Esophagus muscularis mucosa (tissue), 4 donors: ENCODE measurements at places on chromosomes 6 and 20.
A peak's percentile ranks its signal among the peaks of the same experiment; 100 is the strongest.

- DNase-seq = no peak
These were observed 12.4 kb downstream of the CD40 start for GRCh38 chr20:46130534-46130933.

DNA sequence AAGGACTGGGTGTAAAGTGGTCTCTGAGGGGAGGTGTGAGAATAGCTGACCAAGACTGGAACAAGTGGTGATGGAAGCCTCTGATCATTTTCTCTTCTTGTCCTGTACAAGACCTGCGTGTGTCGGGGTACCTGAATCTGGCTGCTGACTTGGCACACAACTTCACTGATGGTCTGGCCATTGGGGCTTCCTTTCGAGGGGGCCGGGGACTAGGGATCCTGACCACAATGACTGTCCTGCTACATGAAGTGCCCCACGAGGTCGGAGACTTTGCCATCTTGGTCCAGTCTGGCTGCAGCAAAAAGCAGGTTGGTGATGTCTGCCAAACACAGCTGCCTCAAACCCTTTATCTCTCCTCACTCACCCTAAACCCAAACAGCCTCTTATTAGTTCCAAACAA, 1.7 kb upstream of the HSD17B8 start:
- DNase-seq = no peak

- DNase-seq = no peak
These were observed 635.6 kb downstream of the EPM2A start for GRCh38 chr6:145099713-145100112.

GRCh38 chr6:157151989-157152388, 171.3 kb downstream of the TMEM242 start:
- DNase-seq = no peak

DNA sequence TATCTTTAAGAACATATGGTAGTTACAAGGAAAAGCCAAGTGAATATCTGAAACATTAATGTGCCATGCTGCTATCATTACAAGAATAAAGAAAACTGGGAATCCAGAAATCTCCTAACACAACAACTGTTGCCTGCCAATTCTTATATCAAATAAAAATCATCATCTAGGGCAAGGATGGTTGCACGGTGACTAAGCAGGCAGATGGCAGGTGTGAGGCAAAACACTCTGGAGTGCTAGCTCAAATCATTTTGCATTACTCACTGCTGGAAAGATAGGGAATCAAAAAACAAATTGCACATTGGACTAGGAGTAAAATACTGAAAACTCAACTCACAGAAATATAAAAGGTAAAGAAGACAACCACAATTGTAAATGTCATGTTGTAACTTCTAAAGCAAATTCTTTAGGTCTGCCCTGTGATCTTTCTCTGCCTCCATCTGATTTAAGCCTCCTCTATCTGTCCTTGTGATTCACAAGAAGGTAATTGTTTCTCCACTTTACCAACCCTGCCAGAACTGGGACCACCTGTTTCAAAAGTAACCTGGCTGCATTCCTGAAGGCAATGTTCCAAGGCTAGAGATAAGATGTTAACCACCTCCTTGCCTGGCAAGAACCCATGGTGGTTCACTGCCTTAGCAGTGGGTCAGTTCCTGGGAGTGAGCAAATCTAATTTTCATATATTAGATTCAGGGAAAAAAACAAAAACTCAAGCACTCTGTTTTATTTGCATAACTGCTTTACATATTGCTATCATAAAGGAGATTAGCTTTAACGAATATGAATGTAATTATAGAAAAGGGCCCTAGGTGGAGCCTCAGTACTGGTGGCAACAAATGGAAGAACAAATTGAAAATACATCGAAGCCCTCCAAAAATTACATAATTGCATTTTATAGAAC, 33.1 kb upstream of the LCA5 start:
- DNase-seq = no peak

DNA sequence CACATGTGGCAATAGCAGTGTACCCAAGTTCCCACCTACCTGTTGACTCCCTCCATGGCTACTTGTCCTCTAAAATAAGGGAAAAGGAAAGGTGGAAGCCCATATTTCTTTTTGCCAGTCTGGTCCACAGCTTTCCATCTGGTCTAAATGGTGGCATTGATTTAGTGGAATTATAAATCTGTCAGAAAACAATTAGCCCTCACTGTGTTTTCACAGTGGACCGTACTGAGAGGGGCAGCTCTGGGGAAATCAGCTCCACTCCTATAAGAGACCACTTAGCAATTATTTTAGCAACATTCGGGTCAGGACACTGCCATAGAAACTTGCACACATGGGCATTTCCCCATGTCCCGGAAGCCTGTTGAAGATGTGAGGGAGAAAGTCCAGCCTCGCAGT, 653.4 kb upstream of the MARCKS start:
- no peak for DNase-seq

DNA sequence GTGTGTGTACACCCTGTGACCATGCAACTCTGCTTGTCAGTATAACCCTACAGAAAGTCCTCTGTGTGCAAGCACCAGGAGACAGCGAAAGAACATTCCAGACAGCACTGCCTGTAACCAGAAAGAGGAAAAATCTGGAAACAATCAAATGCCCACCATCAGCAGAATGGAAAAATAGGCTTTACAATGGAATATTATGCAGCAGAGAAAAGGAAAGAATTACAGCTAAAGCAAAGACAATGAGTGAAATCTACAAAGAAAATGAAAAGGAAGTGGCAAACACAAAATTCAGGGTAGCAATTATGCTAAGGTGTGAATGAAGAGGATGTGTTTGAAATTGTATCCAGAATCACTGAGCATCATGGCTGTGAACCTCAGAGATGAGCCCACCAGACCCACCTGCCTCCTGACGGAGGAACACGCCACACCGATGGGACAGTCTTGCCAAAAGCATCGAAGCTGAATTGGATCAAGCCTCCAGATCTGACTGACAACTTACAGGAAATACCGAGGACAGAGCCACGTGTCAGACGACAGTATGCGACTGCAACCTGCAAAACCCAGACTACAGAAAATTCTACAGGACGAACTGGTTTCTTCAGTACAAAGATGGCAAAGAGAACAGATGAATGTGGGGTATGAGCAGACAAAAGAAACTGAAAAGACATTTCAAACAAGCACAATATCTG, 133.2 kb downstream of the NFATC2 start:
- no peak for DNase-seq

- DNase-seq = no peak
These were observed 114.7 kb downstream of the PRIM2 start for GRCh38 chr6:57432157-57432556.

DNA sequence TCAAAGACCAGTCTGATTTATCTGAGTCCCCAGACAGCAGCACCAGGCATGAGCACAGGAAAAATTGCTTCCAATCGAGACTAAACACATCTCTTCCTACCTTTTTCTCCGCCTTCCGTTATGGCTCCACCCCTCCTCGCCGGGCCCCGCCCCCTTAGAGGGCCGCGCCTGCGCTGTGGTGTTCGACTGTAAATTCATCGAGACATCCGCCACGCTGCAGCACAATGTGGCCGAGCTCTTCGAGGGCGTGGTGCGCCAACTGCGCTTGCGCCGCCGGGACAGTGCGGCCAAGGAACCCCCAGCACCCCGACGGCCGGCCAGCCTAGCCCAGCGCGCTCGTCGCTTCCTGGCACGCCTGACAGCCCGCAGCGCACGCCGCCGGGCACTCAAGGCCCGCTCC, 8.9 kb downstream of the REM1 start:
- DNase-seq = no peak

DNA sequence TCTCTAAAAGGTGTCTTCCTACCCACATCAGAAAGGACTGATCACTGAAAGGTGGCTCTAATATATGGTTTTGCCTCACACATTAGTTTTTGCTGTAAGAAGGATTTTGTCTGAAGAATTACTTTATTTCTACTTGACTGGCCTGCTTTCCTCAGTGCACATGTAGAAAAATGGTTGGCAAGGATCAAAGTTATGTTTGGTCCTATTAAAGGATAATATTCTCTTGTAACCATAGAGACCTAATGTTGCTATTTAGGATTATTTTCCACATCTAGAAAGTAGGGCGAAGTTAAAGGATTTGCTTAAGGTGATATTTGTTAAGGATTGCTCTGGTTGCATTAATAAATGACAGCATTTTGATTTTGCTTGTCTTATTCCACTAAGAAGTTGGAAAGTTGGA, 40.7 kb downstream of the PHACTR2 start:
- DNase-seq = no peak

DNA sequence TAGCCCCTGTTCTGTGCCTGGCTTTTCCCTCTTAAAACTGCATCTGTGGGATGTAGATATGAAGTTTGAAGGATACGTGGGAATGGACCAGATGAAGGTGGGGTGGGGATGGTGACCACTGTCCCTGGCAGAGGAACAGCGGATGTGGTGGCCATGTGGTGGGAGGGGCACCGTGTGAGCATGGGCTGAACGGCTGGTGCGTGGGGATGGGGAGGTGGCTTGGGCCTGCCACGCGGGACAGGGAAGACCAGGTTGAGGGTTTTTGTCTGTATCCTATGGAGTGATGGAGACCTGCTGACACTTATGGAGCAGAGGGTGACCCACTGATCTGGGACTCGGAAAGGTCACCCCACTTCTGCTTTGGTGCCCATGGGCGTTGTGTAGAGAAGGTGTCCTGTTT, 19.2 kb downstream of the PHACTR3 start:
- DNase-seq = no peak

GRCh38 chr6:116512111-116512559, 696 bp downstream of the CALHM5 start:
- DNase-seq = no peak

DNA sequence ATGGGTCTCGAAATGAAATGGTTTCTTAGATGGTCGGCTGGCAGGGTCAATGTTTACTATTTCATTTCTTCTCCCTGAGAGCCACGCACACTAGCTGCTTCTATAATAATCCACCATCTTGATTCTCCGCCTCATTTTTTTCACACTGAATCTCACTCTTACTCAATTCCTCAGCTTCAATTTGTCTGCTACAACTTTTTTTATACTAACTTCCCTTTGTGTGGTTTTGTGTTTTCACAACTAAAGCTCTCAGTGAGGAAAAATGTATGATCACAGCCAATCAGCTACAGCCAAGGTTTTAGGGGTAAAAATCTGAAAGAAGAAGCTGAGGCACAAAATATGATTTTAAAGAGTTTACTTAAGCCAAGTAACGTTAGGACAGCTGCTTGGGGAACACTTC, 1309.4 kb downstream of the EPHA7 start:
- no peak for DNase-seq

DNA sequence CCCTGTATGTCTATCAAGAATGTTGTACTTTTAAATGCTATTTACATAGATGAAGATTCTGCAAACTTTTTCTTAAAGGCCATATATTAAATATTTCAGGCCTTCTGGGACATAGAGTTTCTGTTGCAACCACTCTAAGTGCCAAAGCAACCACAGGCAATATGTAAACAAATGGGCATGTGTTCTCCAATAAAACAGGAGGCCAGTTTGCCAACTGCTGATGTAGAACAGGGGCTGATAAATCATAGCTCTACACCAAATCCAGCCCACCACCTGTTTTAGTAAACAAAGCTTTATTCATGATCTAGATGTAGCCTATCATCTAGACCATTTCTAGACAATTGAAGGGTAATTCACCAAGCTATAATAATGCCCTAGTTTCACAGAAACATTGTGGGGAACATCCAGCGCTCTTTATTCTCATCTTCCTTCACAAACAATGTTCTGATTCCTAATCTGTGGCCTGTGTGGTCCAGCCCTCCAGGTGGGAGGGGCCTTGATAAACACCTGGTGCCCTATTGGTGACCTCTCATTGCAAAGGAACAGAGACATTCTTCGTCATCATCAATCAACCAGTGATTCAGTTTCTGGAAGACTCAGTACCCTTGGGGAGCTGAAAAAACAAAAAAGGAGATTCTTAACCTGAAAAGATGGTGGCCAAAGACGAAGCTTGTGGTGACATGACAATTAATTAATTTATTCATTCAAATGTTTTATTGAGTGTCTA, 80.2 kb downstream of the PREP start:
- DNase-seq = no peak

DNA sequence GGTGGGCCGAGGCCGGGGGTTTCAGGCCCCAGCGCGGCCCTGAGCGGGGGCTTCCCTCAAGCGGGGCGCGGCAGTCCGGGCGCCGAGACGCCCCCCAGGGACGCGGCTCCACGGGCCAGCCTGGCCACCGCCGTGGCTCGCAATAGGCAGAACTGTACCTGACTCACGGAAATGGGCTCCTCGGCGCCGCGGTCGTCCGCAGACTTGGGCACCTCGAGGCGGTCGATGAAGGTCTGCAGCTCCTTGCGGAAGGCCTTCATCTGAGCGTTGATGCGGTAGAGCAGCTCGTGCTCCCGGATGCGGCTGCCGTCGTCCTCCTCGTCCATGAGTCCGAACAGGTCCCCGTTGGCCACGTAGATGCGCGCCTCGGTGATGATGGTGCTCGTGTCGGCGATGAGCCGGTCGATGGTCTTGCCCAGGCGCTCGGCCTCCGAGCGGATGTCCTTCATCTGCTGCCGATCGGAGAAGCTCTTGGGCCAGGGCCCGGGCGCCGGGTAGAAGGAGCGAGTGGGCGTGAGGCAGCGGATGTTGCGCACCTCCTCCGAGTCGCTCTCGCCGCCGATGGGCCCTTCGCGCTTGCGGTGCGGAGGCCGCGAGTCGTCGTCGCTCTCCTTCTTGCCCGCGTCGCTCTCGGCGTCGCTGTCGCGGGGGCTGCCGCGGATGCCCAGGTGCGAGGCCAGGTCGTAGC, 16.1 kb upstream of the KIAA0408 start:
- no peak for DNase-seq

- no peak for DNase-seq
These were observed 8.0 kb upstream of the MYLK2 start for GRCh38 chr20:31811198-31811597.

DNA sequence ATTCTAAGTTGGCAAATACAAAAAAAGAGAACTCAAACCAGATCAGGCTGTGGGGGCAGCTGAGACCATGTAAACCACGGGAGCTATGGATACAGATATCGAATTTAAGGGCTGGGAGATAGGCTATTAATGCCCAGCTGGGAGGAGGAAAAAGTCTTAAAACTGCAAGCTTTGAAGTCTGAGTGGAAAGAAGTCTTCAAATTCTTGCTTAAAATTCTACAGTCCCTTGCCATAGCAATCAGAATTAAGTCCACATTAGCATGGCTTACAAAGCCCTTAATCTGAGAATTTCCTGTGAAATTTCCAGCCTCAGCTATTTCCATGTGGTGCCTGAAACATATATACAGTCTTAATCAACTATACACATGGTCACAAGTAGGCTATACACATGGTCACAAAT, 465.0 kb upstream of the HSF2 start:
- DNase-seq = no peak

DNA sequence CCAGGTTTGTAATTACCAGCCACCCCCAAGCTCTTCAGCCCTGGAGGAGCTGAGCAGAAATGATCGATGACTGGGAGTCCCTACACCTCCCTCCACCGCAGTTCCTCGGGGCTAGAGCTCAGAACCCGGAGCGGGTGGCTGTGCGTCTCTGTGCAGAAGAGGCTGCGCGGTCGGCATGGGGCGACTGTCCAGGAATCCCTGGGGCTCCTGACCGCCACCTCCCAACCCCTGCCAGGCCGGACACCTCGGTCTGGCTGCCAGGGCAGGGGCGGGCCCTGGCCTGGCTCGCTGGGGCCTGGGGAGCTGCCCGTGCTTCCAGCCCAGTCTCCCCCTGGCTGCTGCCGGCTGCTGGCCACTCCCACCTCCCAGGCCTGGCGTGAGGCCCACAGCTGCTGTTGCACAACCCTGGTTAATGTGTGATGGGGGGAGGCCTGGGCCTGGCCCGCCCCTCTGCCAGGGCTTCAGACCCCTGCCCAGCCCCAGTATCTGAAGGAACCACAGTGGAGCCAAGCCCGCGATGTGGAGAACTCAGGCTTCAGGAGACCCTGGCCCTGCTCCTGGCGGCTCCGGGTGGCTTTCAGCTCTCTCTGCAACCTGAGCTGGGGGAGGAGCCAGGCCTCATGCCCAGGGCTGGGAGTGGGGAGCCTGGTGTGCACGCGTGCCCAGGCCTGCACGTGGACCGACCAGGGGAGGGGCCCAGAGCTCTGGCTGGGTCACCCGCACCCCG, 1.2 kb downstream of the SLC2A4RG start:
- peak; percentile 97 for DNase-seq
